ENCODE measurements at places on chromosomes 4 and X.

GRCh38 chr4:75685546-75686189 is 12.5 kb upstream of the G3BP2 start:
- DNase-seq = no peak

DNA sequence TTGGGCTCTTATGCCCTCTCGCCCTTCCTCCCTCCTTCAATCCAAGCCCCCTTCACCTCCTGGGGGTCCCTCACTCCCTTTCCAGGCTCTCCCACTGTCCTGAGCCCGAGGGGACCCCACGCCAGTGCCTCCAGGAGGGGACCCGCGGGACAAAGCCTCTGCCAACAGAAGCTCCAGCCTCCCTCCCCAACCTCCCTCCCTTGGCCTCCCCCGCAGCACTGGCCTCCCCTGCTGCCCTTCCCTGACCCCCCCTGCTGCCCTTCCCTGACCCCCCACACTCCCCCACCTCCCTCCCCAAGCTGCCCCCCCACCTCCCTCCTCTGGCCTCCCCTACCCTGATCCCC is 71.0 kb upstream of the MXD4 start:
- DNase-seq = no peak

- no peak for DNase-seq
Measured at GRCh38 chr4:78666830-78667258, 109.3 kb upstream of the BMP2K start.

- no peak for DNase-seq
Measured at GRCh38 chrX:18722500-18723071, 15.1 kb downstream of the PPEF1 start.

- DNase-seq = no peak
Measured at GRCh38 chr4:108311313-108311712, 142.6 kb upstream of the LEF1 start.

DNA sequence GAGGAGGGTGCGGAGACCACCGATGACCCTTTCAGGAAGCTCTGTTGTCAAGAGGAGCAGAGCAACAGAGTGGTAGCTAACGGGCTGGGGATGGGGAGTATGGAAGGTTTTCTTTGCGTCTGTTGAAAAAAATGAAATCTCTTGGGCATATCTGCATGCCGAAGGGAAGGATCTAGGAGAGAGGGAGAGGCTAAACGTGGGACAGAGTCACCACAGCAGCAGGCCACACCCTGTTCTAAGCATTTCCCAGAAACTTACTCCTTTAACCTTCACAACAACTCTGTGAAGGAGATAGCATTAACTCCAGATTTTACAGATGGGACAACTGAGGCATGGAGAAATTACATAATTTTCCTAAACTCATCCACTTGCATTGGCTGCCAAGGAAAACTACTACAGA is 71.8 kb upstream of the EXOC1L start:
- DNase-seq = no peak

Data from H54 (cell line).